ENCODE measurements at places on chromosomes 7 and 10.

DNA sequence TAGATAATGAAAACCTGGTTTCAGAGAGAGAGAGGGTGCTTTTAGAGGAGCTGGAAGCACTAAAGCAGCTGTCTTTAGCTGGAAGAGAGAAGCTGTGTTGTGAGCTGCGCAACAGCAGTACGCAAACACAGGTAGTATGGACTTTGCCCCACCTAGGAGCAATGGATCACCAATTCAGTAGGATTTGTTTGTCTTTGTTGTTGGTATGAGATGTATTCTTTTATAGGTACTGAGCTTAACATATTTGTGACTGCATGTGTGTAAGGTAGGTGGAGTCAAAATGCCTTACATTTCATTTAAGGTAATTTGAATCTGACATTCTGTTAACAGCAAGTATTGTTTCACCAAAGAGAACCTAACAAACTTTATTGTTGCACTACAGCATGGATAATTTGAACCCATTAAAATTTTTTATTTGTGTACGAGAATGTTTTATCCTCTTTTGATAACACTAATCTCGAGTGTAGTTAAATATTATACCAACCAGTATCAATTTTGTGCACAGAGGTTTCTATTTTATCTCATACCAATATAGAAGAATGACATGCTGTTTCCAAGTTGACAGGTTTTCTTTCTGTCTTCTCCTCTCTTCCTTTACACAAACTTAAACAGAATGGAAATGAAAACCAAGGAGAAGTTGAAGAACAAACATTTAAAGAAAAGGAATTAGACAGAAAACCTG is 92.1 kb downstream of the CYP51A1 start:
- DNase-seq: no peak

DNA sequence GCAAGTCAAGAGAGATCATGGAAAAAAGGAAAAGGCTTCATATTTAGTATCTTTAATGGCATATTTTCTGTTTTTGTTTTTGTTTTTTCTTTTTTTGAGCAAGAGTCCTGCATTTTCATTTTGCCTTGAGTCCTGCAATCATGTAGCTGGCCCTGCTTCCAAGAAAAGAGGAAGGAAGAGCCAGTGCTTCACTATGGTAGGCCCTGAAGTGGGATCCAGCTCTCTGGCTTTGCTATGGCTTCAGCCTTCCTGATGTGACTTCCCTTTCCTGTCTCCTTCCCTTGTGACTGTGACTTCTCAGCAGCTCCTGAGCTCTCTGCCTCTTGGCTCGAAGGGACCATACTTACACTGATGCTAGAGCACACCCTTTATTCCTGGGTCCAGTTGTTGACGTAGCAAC is 512.3 kb downstream of the INHBA start:
- no peak for DNase-seq

DNA sequence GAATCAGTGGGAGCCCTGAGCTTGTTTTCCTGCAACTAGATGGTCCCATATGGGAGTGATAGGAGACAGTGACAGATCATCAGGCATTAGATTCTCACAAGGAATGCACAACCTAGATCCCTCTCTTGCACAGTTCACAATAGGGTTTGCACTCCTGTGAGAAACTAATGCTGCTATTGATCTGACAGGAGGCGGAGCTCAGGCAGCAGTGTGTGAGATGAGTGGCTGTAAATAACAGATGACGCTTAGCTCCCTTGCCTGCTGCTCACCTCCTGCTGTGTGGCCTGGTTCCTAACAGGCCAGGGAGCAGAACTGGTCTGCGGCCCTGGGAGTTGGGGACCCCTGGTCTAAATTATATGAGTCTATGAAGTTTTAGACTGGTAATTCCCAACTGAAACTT is 3.9 kb downstream of the MIOS start:
- no peak for DNase-seq

DNA sequence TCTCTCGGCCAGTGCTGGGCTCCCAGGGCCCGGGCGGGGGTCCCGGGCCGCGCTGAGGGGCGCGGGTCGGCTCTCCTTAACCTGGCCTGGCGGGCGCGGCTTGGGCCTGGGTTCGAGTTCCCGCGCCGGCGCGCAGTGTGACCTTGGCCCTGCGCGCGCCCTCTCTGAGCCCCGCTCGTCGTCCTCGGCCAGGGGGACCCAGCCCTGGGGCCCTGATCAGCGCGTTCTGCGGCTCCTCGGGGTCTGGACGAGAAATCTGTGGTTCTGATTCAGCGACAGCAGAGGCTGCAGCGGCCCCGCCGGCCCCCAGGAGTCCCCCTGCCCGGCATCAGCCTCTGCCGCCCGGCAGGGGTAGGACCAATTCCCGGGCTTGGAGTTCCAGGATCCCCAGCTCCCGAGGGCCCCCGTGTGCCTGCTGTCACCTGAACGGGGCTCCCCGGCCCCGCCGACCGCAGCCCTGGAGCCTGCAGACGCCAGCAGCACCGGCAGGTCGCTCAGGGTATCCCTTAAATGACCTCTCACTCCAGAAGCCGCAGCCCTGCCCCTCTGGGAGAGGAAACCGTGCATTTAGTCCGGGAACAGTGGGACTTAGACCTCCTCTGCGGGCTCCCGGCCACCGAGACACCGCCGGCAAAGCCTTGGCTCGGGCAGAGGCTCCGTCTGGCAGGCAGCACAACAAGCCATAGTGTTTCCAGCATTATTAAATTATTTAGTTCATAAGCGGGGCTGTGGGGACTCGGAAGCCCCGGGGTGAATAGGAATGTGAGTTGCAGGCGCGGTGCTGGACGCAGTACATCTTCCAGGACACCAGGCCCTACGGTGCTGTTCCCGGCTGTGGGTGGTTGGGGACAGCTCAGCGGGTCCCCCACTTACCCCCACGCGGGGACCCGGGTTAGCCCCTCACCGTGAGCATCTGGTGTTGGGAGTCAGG is 572 bp downstream of the CHST12 start:
- DNase-seq: peak; percentile 77

- DNase-seq: no peak
Observed at GRCh38 chr10:43305876-43306275, 39.0 kb upstream of the RASGEF1A start.

GRCh38 chr10:131860806-131861440 is 39.9 kb upstream of the PPP2R2D start:
- no peak for DNase-seq

DNA sequence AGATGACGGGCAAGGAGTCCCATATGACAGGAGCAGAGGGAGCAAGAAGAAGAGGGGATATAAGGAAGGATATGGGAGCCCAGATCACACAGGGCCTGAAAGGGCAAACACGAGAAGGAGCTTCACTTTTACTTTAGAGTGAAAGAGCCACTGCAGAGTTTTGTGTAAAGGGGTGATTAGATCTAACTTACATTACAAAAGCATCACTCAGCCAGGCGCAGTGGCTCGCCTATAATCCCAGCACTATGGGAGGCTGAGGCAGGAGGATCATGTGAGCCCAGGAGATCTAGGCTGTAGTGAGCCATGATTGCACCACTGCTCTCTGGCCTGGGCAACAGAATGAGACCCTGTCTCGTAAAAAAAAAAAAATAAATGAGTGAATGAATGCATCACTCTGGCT is 91.1 kb downstream of the MPP7 start:
- no peak for DNase-seq

GRCh38 chr7:26629696-26630095 is 234.7 kb downstream of the SKAP2 start:
- DNase-seq: no peak

GRCh38 chr7:109901926-109902325 is 1189.0 kb upstream of the LRRN3 start:
- DNase-seq: no peak
